ENCODE measurements at places on chromosomes 11 and 22.

GRCh38 chr11:99019696-99020095 lies 1.1 kb upstream of the CNTN5 start:
- no peak for DNase-seq

GRCh38 chr11:122253589-122254231 lies 137.7 kb upstream of the BLID start:
- DNase-seq: no peak

DNA sequence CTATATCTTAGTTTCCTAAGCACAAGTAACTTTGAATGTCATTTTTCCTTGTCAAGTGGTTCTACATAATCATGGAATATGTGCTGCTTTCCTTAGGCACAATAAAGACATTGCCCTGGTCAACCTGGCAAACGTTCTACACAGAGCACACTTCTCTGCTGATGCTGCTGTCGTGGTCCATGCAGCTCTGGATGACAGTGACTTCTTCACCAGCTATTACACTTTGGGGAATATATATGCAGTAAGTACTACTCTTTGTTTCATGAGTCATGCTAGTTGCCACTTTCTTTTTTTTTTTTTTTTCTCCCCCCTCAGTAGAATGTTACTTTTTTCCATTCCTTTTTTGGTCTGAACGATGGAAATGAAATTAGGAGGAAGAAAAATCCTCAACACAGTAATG lies 38.5 kb downstream of the TTC17 start:
- no peak for DNase-seq

- no peak for DNase-seq
These were observed 1316.8 kb upstream of the RAG2 start for GRCh38 chr11:37914859-37915258.

DNA sequence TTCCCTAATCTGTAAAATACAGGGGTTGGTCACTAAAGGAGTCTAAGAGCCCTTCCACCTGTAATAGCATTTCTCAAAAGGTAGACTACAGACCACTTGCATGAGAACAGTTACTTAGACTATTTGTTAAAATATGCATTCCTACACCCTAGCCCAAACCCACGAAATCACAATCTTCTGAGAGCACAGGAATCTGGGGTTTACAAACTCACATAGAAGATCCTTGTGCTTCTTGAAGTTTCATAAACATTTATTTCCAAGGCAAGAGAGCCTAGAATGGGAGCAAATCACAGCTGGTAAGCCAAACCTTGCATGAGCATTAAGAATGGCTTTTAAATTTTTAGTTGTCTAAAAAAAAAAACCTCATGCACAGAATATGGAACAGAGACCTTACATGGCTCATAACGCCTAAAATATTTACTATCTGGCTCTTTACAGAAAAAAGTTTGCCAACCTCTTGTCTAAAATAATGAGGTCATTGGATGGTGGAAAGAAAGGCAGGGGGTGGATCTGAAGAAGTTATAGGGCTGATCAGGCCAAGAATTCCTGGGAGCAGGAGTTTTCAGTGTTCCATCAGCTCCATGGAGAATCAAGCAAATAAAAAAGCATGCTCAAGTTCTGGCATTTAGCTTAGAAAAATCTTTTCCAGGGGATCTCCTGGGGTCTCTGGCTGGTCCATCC lies 133.4 kb downstream of the CCDC34 start:
- no peak for DNase-seq

DNA sequence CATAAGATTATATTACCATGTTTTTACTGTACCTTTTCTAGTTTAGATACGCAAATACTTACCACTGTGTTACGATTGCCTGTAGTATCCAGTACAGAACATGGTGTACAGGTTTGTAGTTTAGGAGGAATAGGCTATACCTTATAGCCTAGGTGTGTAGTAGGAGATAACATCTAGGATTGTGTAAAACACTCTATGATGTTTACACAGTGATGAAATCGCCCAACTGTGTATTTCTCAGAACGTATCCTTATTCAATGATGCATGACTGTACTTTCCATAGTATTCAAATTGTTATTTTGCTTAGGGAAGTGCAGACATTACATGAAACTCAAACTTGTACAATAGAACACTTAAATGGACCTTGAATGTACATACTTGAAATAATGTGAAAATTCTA lies 188.1 kb upstream of the PDGFD start:
- no peak for DNase-seq

- no peak for DNase-seq
These were observed 11.9 kb upstream of the TESMIN start for GRCh38 chr11:68763181-68763721.

GRCh38 chr22:42868751-42869251 lies 11.7 kb upstream of the ARFGAP3 start:
- DNase-seq: no peak
